Activated CD4-positive, alpha-beta T cell treated with anti-CD3 and anti-CD28 coated beads, Interleukin-2, amount 50 U/mL, for 4 hours (primary cell): ENCODE measurements at places on chromosomes 1 and 21.

- DNase-seq, result no peak
Measured at GRCh38 chr1:84598846-84599741, 24.9 kb upstream of the CTBS start.

DNA sequence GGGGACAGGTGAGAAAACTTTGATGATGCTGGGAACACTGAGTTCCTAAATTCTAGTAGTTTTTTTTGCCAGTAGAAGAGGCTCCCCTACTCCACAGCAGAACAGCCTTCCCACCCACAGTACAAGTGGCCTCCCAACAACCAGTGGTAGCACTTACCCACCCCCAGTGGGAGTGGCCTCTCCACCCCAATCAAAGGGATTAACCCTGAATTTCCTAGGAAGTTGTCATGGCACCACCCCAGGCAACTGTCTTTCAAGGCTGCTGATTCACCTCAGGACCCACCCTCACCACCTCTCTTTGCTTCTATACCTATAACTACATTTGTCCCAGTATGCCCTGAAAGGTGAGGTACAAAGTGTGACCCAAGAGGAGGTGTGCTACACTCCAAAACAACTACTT is 81.4 kb upstream of the PRDX6 start:
- no peak for DNase-seq

DNA sequence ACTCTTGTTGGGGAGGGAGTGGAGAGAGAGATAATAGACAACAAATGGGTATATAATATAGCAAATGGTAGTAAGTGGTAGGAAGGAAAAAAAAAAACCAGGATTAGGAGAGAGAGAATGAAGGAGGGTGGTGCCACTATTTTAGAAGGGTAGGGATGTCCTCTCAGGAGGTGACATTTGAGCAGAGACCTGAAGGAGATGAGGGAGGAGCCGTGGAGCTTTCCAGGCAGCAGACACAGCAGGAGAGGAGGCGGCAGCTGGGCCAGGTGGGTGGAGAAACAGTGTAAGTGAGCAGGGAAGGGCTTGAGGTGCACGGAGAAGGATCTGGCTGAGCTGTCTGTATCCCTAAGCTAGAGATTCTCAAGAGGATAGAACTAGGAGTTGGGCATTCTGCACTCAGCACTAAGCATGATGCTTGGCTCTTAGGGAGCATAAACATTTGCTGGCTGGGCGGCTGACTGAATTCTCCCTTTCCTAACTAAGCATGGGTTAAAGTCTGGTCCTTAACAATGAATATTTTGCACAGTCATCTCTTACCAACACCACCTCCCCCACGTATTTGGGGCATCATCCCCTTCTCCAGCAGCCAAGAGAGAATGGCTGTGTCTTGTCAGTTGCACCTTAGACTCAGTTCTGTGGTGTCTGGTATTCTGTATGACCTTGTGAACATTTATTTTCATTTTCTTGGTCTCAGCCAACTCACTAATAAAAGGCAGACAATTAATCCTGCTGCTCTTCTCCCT is 27.6 kb upstream of the SARS1 start:
- no peak for DNase-seq

- peak; percentile 58 for DNase-seq
Measured at GRCh38 chr21:42424914-42425541, 21.3 kb downstream of the UBASH3A start.

DNA sequence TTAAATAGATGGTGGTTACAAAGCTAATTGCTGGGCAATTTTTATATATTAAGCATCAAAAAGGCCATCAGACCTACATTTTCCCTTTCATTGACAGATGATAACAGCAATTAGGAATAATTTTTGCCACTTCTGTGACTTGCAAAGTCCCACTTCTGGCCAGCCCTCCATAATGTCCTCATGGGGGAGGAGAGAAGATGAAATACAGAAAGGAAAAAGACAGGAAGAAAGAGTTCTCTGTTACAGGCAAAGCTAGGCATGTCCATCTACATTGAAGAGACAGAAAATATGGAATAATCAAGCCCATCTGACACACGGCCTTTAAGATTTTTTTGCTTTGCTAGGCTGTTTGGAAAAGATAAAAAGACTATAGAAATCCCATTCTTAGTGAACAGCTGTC is 108.0 kb downstream of the ENAH start:
- no peak for DNase-seq

- DNase-seq, result no peak
Measured at GRCh38 chr1:153541641-153542590, 1.2 kb upstream of the S100A5 start.

GRCh38 chr1:92240034-92240433 is 22.3 kb downstream of the C1orf146 start:
- no peak for DNase-seq

GRCh38 chr1:11967028-11967547 is 13.2 kb upstream of the MFN2 start:
- no peak for DNase-seq

DNA sequence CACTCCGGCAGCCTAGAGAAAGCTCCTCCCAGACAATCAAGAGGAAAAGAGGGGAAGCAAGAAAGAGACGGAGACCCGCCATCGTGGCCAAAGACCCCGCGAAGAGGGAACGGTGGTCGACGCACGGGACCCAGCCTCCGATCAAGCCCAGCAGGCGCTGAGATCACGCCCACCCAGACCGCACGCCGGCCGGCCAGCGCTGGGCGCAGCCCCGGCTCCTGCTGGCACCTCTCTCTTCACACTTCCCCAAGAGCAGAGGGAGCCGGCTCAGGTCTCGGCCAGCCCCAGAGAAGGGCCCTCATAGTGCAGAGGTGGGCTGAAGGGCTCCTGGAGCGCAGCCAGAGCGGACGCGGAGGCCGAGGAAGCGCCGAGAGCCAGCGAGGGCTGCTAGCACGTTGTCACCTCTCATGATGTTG is 918.4 kb upstream of the ADAMTS5 start:
- DNase-seq, result no peak

DNA sequence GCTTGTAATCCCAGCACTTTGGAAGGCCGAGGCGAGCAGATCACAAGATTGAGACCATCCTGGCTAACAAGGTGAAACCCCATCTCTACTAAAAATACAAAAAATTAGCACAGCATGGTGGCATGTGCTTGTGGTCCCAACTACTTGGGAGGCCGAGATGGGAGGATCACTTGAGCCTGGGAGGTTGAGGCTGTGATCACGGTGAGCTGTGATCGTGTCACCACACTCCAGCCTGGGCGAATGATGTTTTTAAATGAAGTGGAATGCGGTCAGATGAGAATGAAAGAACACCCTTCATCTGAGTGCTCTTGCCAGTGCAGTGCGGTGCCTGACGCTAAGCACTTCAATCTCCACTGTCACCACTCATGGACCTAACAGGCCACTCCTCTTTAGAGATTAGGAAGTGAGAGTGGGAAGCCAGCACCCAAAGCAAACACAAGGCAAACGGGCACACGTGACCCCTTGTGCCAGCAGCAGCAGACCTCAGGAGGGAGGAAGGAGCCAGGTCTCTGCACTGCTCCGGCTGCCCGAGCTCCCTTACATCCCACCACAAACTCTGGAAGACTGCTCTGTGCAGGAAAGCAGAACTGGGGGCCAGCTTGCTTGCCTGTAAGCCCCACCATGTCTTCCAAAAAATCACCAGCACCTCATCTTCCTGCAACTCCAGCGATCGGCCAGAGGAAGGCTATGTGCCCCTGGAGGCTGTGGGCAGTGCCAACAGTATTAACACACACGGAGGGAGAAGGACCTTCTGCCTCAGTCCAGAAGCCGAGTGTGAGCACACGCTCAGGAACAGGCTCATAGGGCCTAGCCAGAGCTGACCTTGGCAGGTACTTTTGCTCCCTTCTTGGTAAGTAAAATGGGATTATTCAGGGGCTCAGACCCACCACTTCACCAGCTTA is 9.7 kb downstream of the CTNNBIP1 start:
- DNase-seq, result no peak

GRCh38 chr21:19276665-19277064 is 873.1 kb upstream of the TMPRSS15 start:
- no peak for DNase-seq

GRCh38 chr1:192435704-192436103 is 118.9 kb downstream of the RGS21 start:
- no peak for DNase-seq

DNA sequence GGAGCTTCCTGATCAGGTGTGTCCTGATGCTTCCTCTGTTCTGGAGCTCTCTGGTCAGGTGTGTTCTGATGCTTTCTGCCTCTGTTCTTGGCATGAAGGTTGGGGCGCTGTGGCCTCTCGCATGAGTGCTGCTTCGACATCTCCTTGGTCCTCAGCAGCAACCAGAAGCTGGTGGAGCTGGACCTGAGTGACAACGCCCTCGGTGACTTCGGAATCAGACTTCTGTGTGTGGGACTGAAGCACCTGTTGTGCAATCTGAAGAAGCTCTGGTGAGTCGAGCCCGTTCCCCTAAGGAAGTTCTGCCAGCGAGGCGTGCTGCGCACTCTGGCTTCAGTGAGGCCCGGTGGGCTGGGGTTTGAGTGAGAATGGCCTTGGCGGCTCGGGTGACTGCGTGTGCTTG is 18.0 kb downstream of the NLRP3 start:
- no peak for DNase-seq

GRCh38 chr1:242043165-242043564 is 44.3 kb upstream of the MAP1LC3C start:
- no peak for DNase-seq

DNA sequence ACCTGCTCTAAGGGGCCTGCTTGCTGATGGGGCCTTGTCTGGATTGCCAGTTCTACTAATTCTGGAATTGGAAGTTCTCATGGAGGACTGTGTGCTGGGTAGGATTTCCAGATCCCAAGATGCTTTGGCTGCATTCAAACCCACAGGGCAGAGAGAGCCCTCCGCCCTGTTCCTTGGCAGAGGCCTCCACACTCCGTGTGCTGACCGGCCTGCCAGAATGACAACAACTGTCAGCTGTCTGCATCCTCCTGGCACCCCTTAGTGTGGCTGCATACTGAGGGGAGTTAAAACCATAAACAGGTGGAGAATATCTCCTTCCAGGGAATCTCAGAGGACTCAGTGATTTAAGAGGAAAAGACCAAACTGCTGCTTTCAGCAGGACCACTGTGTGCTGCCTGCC is 60.7 kb downstream of the ADARB1 start:
- DNase-seq, result no peak

DNA sequence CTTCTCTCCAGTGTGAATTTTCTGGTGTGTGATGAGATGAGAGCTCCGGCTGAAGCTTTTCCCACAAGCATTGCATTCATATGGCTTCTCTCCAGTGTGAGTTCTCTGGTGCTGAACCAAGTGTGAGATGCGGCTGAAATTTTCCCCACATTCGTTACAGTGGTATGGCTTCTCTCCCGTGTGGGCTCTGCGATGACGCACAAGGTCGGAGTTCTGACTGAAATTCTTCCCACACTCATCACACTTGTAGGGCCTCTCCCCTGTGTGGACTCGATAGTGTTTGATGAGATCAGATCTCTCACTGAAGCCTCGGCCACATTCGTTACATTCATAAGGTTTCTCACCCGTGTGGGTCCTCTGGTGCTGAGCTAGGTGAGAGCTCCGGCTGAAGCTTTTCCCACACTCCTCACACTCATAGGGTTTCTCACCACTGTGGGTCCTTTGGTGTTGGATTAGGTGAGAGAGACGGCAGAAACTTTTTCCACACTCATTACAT is 7.4 kb downstream of the ZNF436 start:
- no peak for DNase-seq

DNA sequence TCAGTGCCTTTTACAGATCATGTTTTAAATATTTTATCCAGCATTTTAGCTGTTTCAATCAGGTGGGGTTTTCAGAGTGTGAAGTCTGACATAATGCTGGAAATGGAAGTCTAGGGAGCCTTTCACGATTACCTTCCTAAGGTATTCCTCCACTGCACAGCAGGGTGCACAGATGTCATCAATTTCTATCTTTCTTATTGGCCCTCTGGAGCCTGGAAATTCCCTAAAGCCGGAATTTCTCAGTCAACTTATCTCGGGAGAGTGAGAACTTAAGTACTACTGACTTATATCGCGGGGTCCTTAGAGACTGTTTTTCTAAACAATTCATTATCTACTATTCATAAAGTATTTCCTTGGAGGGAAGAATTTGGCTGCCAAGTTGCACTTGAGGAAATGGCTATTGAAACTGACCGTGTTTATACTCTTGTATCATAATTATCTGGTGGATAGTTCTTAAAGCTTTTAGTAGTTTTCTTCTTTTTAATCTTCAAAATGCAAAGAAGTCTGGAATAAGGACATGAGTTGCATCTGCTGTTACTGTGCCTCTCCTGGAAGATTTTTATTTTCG is 311.8 kb upstream of the B3GALT2 start:
- DNase-seq, result no peak

GRCh38 chr1:245493029-245493428 is 338.2 kb downstream of the KIF26B start:
- DNase-seq, result no peak

DNA sequence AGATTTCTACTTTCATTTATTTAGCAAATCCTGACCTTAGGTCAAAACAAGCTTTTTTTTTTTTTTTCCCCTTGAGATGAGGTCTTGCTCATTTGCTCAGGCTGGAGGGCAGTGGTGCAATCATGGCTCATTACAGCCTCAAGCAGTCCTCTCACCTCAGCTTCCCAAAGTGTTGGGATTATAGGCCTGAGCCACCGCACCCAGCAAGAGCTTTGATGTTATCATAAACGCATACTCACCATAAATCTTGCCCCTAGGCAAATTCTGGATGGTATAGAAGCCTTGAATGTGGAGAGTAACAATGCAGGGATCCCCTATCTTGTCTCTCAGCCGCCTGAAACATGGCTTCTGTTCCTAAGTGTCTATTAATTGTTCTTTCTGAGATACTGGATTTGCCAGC is 24.8 kb upstream of the CLDN8 start:
- DNase-seq, result no peak

DNA sequence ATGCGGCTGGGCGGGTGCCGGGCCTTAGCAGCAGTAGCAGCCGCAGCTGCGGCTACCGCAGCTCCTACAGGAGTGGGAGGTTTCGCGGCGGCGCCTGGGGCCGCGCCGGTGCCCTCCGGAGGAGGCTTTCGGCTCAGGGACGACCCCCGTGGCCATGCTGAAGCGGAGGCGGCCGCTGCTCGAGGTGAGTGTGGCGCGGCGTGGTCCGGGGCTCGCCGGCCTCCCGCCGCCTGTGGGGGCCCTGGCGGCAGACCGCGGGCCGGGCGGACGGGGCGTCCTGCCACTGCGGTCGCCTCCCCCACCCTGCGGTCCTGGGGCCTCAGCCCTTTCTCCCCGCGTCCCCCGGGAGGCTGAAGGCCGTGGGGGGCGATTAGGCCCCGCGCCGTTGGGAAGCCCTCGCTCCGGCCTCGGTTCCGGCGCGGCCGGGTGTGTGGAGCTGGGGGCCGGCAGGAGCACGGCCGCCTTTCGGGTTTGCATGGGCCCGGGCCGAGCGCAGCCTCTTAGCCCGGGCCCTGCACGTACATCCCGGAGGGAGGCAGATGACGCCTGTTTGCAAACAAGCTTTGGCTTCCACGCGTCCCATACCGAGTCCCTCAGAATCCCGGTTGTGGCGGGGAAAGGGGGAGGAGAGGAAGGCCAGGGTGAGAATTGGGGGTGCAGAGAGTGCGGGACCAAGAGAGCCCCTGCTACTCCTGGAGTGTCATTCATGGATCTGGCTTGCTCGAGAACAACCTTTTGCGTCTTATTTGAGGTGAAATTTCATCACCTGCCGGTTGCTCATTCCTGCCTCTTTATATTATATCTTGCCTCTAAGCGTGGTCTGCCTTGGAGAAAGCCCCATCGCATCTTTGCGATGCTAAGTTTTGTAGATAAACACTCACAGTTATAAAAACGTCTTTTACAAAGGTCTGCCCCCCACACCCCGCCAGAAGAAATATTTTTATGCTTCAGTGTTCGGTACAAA is 613 bp downstream of the ZFYVE9 start:
- DNase-seq, result peak; percentile 8
